ENCODE measurements at places on chromosomes 1 and 21.

DNA sequence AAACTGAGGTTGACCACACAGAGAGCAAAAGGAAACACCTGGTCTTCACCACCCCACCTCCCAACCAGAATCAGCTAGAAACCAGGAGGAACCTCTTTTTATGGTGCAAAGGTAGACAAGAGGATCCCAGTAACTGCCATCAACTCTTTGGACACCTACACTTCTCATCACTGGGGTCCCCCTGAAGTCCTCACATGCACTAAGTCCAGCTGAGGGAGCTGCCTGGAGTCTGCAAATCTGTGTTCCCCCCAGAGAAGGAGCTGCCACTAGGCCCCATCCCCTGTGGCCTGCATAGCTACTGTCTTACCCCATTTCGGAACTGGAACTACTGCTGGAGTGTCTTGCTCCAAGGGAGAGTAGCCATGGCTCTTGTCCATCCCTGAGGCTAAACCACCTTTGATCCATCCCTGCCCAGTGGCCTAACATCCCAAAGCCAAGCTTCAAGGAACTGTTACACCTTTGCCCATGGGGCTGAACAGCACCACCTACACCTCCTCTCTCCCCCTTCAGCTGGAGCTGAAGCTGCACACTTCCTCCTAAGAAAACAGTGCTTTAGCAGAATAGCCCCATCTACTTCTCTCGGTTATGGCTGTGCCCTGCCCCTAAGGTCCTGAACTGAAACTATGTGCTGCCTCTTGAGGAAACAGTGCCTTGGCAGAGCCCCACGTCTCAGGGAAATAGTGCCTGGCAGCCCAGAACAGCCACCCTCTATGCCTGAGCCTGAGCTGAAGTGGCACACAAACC lies 85.4 kb upstream of the CD53 start:
- DNase-seq = peak; percentile 92

GRCh38 chr21:32381571-32381970 lies 11.2 kb downstream of the URB1 start:
- DNase-seq = no peak

GRCh38 chr1:91604632-91605031 lies 104.0 kb downstream of the CDC7 start:
- DNase-seq = no peak

- no peak for DNase-seq
These were observed 179.3 kb downstream of the BARHL2 start for GRCh38 chr1:90537606-90538362.

DNA sequence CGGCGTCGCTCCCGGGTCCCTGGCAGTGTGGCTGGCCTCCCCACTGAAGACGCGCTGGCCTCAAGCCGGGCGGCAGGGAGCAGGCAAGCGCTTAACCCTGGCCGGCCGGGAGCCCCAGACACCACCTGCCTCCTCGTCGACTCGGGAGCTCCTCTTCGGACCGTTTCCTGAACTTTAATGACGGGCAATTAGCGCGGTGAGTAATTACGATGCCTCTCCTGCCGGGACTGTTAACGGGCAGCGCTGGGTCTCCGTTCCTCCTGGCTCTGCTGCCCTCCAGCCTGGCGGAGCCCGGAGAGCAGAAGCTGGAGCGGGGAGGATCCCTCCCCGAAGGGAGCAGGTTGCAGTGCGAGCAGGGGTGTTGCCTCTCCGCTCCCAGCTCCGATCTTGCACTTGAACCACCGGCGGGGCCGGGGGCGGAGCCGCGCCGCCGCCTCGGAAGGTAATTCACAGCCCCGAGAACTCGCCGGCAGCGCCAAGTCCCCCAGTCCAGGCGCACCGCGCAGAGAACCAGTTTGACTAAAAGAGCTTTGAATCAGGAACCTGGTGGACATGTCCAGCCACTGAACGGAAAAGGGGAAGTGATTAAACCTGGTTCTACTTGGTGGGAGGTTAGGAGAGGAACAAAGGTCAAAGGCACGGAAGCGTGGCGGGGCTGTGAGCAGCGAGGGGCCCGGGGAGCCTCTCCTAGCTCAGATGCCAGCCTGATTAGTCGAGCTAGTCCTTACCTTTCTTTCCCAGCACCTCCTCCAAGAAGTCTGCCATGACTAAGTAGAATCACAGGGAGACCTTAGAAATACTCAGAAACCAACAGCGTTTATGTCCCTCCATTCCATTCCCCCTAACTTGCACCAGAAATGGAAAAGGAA lies 18.3 kb upstream of the PLEKHA6 start:
- peak; percentile 56 for DNase-seq

GRCh38 chr1:11997081-11997850 lies 17.0 kb downstream of the MFN2 start:
- no peak for DNase-seq

GRCh38 chr1:916173-917075 lies 7.3 kb upstream of the SAMD11 start:
- DNase-seq = no peak

DNA sequence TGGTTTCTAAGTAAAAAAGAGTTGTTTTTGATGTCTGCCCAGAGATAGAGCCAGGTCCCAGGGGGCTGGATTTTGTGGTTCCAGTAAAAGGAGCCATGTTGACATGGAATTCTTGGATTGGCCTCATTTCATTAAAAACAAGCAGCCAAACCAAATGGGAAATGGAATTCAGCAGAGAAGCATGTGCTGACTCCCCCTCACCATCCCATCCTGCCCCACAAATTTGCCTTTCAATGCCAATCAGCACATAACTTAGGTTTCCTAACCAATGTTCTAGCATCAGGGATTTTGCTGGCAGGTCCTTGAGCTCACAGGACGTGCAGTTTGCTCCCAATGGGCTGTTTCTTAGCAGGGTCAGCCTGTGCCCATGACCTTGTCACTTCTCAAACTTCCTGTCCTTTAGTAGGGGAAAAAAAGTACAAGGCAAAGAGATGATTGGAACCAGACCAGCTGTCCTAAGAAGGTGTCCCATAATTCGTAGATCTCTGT lies 101.5 kb upstream of the GADD45A start:
- no peak for DNase-seq

GRCh38 chr1:117561071-117561470 lies 44.8 kb upstream of the TENT5C start:
- no peak for DNase-seq

DNA sequence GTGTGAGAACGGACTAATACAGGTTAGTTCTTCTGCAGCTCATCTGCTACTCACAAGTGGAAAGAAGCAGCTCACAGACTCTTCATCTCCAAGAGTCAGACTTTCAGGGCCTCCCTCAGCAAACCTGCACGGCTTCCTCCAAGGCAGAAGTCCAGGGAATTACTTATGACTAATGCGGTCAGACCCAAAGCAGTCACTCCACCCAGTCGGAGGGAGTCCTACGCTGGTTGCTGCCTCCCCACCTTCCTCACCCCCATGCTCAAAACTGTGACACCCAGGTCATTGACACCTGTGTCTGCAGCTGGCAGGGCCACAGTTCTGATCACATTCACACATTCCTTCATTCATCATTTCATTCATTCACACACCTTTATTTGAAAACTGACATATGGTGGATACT lies 38.4 kb upstream of the PRDM2 start:
- no peak for DNase-seq

GRCh38 chr1:160186246-160186645 lies 4.1 kb upstream of the CASQ1 start:
- DNase-seq = no peak

GRCh38 chr1:163083690-163084089 lies 14.5 kb downstream of the RGS4 start:
- DNase-seq = no peak

DNA sequence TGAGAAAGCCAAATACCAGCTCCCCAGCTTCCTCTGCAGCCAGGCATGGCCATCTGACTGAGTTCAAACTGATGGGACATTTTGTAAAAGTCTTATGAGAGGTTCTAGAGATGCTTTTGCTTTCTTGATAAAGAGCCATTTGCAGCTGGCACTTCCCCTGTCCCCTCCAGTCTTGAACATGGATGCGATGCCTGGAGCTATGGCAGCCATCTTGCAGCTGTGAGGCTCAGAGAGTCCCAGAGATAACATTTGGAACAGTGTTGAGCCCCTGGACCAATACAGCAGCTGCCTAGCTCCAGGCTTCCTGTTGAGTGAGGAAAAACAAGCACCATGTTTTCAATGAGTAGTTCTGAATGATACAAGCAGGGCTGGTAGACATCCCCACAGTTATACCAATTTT lies 13.8 kb downstream of the CDCP2 start:
- DNase-seq = no peak

DNA sequence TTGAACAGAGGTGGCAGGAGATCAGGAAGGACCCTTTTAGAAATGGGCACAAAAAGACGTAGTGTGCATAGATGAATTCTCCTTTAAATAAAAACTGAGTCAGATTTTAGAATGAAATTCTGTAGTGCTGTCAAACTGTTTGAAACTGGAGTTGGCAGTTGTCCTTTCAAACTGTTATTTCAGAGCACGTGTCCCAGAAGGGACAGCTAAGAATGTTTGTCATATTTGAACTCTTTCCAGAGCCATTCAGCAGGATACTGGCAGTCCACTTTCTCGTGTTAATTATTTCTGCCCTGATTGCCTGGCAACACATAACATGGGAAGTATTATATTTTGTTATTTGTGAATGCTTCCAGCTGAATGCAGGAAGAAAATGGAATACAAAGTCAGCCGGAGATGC lies 212.3 kb upstream of the DPYD start:
- DNase-seq = no peak

DNA sequence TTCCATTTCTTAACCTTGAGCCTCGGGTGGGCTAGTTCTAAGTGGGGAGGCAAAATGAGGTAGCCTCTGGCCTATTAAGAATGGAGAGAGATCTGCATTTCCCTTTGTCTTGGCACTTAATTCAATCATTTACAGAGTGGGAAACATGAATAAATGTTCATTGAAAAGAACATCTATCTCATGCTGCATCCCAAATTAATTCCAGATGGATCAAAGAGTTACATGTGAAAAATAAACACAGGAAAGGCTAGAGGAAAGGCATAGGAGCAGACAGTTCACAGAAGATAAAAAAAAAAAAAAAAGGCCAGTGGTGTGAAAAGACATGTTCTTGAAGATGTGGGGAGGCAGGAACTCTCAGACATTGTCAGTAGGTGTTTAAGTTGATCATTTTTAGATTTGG lies 35.7 kb upstream of the EPS8L3 start:
- no peak for DNase-seq

DNA sequence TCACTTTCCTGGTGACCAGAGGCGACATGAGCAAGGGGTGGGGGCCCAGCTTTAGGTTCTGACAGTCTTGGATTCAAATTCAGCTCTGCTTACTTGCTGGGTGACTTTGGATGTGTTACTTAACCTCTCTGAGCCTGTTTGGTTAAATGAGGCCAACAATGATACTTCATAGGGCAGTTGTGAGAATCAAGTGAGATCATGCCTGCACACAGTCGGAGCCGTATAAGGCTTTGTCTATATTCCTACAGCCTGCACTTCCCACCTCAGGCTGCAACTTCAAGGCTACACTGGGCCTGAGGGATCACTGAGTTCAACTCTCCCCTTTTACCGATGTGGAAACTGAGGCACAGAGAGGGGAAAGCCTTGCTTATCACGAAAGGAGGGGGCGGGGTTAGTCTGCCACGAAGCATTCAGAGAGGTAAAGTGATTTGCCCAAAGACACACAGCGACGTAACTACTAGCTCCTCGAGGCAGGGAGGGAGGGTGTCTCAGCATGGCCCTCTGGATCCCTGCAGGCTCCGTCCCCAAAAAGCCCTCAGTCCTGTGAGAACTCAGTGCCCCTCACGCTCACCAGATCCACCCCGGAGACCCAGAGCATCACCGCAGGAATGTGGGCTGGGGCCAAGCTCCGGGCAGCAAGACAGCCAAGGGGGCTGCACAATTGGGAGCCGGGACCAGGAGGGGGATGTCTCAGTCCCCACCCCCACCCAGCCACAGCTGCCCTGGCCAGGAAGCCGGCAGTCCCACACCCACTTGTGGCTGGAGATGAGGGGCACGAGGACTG lies 25.0 kb downstream of the SDC3 start:
- no peak for DNase-seq

- no peak for DNase-seq
These were observed 50.1 kb downstream of the TIAM1 start for GRCh38 chr21:31293986-31294385.

- peak; percentile 34 for DNase-seq
These were observed 883 bp downstream of the SLC66A1 start for GRCh38 chr1:19312782-19313635.

DNA sequence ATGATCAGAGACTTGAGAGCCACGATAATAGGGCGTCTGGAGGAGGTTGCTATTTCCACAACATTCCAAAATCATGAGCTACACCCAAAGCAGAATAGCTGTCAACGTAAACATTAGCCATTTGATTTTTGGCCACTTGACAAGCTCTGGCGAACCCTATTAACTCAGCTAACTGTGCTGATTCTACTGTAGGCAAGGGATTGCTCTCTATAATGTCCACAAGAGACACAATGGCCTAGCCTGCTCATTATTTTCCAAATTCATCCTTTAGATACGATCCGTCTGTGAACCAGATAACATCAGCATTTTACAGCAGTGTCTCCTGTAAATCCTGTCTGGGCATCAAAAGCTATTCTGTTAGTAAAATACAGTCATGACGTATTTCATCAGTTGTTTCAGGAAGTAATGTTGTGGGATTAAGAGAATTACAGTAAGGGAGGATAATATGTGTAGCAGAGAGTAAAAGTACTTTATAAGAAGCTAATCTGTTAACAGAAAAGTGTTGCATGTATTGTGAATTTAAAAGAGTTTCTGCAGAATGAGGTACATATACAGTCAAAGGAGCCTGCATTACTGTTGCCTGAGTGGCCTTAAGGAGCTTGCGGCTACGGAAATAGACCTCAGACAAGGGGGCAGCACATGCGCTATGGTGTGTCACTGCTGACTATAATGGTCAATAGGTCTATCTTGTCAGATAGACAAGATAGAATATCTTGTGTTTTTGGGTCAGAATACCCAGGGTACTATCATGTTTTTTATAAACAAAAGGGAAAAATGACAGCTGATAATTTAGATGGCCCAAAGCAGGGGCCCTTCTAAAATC lies 44.9 kb upstream of the TINAGL1 start:
- no peak for DNase-seq

- no peak for DNase-seq
These were observed 6.1 kb downstream of the SPOCD1 start for GRCh38 chr1:31809698-31810097.

DNA sequence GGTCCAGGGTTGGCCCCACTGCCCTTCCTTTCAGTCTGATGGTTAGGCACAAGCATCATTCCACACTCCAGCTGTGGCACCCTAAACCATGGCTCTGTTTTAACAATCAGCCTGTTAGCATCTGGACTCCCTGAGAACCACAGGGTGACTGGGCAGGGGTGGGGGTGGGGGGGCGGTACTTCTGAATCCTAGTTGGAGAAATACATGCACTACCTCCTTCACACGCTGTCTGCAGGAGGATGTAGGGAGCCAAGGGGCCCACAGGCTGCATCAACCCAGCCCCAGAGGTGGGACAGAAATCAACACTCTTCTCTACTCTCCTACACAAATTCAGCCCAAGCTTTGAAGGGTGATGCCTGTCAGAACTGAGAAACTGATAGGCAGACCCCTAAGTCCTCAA lies 23.8 kb downstream of the DDX20 start:
- DNase-seq = no peak

- DNase-seq = no peak
These were observed 601.9 kb downstream of the MRPL39 start for GRCh38 chr21:25005388-25005787.

Data from hematopoietic multipotent progenitor cell (in vitro differentiated cells).